Mammary microvascular endothelial cell (primary cell): ENCODE measurements at places on chromosomes 12 and 14. TPM values are rescaled to one million over a fixed set of nuclear protein-coding genes. Genes with fewer than 3 reads are reported as not detected.

FGF23 gene
- not detected in 2 replicates for total RNA-seq

SYCP3 gene
- not detected in 2 replicates for total RNA-seq

DUSP16 gene
- total RNA-seq: 9.4 and 11.1 TPM in 2 replicates

PLEKHD1 gene
- total RNA-seq: not detected in 2 replicates

PDE3A gene
- 1.1 TPM in 2 replicates for total RNA-seq

NTN4 gene
- 228 and 229 TPM in 2 replicates for total RNA-seq
